ENCODE measurements at places on chromosomes 12 and 14.

GRCh38 chr12:90905691-90906370 is 49.1 kb downstream of the CCER1 start:
- DNase-seq, result no peak

GRCh38 chr12:53324113-53324778 is 2.8 kb upstream of the AAAS start:
- DNase-seq, result peak; percentile 64

DNA sequence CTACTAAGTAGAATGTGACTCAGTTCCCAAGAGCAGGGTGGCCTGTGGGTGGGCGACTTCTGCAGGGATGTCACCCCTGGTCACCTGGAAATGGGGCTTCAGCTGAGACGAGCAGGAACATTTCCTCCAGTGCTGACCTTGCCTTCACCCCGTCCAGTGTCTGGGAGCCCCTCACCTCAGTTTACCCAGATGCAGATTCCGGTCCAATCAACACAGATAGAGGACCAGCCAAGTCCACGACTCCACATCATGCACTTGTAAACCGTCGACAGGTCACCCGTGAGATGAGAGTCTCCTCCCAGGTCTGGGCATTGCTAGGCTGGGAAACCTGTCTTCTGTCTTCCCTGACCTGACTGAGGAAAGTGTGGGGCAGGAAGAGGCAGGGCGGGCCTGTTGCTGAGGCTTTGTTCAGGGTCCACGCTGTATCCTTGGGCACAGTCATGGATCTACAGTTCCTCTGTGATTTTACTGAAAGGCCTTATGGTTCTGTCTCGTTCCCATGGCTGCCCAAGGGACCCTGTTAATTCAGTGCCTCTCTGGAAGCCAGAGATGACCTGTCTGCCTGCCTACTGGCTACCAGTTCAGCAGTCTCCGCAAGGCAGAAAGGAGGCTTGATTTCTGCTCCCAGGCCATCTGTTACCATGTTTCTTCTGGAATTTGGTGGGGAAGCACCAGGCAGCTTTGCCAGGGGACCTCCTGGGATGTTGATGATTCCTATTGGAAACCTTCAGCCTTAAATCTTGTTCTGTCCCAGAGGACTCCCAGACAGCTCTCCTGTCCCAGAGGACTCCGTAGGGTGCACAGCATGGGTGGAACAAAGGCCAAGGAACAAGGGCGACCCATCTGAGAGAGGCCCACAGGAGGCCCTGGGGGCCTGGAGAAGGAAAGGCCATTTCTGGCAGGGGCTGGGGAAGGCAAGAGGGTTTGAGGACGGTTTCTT is 288.5 kb upstream of the RTL1 start:
- no peak for DNase-seq

DNA sequence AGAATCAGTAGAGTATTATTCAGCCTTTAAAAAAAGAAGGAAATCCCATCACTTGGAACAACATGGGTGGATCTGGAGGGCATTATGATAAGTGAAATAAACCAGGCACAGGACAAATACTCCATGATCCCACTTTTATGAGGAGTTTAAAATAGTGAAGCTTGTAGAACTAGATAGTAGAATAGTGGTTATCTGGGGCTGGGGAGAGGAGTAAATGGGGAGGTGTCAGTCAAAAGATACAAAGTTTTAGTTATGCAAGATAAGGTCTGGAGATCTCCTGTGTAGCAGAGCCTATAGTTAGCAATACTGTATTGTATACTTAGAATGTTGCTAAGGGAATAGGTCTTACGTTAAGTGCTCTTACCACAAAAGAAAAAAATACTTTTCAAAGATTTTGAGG is 64.9 kb downstream of the RIC8B start:
- no peak for DNase-seq

DNA sequence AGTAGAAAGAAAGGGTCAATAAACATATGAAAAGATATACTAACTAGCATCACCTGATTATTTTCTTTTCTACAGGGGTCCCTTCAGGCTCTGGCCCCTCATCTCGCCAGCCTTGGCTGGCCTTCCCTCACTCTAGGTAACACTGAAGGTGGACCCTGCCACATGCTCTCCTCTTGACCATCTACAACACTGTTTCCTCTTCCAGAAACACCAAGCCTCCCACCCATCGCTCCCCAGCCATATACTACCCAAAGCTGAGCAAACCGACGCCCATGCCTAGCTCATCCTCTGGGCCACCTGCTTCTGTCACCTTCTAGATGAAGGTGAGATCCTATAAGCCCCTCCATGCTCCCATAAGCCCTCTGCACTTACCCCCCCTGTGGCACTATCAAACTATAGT is 14.8 kb downstream of the ANAPC5 start:
- no peak for DNase-seq

GRCh38 chr12:113136128-113136989 is 798 bp upstream of the RASAL1 start:
- DNase-seq, result no peak

Data from neural progenitor cell (in vitro differentiated cells).